ENCODE measurements at places on chromosomes 6 and 20. TPM values are rescaled to one million over a fixed set of nuclear protein-coding genes. Genes with fewer than 3 reads are reported as not detected.

GRCh38 chr6:76701610-76702009, 629.1 kb upstream of the IMPG1 start:
- DNase-seq = no peak

DNA sequence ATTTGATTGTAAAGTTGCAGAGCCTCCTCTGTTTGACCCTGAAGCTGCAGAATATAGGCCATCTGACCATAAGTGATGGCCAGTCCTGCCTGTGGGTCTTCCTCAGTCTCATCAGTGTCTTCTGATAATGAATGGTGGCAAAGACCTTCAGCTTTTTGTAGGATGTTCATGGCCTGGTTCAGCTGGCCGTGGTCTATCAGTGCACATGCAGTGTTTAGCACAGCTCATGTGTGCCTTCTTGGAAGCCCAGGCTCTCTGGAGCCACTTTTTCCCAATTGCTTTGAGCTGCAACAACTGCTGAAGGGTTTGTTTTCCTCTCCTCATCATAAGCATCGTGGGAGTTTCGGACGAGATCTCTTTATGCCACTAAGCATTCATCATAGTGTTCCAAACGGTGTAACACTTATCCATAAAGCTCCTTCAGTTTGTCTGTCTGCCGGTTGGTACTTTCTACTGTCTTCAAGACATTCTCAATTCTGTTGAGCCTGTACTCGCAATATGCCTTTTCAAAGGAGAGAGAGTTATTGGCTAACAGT, 70.1 kb upstream of the TULP4 start:
- DNase-seq = no peak

- DNase-seq = no peak
Observed at GRCh38 chr6:28978959-28979561, 26.1 kb downstream of the ZNF311 start.

DNA sequence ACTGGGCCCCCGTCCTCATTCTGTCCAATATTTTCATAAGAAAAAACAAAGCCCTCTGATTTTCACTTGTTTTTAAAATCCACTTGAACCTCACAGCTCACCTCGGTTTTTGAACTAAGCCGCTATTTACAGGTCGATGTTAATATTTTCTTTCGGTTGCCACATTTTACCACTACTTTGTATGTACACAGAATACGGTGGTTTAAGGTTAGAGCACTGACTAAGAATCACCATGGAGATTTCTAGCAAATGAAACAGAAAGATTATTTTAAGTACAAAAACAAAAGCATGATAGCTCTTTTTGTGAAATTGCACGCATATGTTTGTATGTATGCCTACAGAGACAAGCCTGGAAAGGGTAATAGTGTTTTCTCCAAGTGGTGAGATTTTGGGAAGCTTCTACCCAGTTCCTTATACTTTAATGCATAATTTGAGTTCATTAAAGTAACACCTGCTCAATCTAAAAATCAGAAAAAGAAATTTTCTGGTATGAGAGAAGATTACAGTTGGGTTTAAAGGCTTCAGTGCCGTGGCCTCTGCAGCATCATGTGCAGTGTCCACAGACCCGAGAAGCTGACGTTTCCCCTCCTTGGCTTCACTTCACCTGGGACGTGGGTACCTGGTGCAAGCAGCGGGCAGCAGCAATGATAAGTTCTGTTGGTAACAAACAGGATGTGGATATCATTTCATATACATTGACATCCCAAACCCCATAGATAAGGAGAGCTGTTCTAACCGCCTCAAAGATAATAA, 144.0 kb downstream of the UST start:
- DNase-seq = no peak

Gene FOXS1
- total RNA-seq = not detected

DNA sequence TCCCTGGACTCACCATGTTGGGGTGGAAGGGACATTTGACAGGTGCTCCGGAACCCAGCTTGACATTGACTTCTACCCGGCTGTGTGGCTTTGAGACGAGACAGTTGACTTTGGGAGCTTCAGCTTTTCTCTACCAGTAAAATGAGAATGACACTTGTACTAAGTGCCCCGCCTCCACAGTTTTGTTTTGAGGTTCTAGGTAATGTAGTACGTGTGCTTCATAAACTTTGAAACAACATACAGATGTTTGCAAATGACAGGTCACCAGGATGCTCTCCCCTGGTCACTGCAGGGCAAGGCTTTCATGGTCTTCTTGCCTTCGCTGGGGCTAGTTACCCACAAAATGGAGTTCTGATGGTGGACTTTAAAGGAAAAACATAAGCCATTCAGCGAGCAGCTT, 31.3 kb downstream of the CLIC5 start:
- no peak for DNase-seq

- DNase-seq = no peak
Observed at GRCh38 chr6:142030115-142030619, 102.6 kb upstream of the GJE1 start.

DNA sequence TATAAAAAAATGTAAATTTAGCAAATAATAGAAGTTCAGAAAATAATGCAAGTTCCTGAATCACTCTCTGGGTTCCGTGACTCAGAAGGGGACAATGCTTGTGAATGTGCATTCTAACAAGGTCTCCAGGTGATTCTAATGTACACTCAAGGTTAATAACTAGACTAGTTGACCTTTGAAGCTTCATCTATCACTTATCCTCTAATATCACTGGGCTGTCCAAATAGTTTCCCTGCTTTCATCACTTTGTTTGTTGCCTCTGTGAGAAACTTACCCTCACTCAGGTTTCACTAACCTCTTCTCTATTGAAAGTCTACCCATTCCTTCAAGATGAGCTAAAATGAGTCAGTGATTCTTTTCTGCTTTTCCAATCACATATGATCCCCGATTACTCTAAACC, 189.0 kb downstream of the BTBD9 start:
- no peak for DNase-seq

- DNase-seq = peak; percentile 86
Observed at GRCh38 chr6:26554697-26555504, 16.7 kb downstream of the HMGN4 start.

GRCh38 chr6:156613996-156614395, 163.2 kb upstream of the ARID1B start:
- DNase-seq = no peak

- no peak for DNase-seq
Observed at GRCh38 chr20:43739148-43739749, 12.4 kb upstream of the GTSF1L start.

DNA sequence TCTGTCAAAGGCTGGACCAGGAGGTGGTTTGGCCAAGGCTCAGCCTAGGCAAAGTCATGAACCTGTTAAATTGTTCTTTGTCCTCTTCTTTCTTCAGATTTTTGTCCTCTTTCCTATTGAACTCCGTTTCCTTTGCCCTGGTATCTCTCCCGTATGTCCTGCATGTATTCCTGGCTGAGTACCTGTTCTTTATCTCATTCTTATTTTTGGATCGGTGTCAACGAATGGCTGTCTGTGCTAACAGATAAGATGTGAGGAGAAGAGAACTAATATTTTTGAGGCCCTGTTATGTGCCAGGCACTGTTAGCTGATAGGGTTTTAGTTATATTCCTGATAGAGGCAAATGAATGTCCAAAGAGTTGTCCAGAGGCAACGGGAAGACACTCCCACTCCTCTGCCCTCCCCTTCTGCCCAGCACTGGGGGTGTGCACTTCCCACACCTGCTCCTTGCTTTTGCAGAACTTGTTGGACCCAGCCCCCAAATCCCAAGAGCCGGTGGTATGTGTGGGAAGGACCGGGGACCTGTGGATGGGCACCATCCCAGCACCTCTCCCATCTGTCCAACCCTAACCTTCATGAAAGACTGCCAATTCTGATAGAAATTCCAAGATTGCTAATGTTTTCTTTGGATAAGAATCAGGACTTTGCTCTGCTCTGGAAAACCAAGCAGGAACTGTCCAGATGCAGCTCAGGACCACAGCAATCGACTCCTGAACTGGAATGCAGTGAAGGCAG, 20.6 kb downstream of the MMP24OS start:
- DNase-seq = no peak

DNA sequence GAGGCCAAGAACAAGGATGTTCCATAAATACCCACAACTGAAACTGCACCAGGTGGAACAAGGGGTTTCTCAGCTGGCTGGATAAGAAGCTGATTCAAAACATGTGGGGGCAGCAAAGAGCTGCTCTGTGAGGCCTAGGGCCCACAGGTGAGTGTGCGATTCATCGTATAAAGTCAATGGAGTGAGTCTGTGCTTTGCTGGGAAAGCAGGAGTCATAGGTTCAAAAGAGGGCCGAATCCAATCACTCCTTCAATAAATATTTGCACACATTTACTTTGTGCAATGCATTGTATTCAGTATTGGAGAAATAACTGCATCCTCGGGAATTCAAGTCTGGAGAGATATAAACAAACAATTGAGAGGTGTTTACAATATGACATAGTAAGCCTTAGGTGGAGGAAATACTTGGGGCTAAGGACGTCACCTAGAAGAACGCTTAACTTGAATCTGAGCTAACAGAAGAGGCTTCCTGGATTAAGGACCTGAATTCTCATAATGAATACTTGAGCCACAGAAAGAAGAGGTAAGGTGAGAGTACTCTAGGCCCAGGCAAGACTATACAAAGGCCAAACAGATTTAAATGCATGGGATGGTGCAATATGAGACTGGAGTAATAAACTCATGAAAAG, 83.7 kb upstream of the TMEM30A start:
- peak; percentile 21 for DNase-seq

DNA sequence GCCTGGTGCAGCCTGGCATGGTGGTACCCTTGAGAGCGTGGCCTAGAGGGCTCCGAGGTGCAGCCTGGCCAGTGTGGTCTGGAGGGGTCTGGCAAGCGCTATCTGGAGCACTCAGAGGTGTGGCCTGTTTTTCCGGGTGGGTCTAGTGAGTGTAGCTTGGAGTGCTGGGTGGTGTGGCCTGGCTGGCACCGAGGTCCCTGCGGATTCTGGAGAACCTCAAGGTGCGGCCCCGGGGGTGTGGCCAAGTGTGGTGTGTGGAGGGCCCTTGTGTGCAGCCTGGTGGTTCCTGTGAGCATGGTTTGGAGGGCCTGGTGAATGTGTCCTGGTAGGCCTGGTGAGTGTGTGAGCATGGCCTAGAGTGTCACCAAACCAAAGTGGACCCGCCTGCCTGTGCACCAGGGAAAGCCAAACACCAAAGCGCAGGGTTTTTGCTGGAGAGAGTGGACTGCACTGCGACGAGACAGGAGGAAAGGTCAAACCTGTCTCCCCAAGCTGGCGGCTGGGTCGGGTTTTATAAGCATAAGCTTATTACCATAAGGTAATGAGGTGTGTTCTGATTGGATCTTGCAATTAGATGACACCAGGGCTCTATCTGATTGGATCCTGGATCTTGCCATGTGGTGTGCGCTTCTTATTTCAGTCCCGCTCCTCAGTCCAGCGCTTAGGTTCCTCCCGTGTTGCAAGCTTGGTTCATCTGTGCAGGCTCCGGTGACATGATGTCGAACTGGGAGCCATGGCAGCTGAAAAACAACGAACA, 35.7 kb downstream of the IGF2R start:
- no peak for DNase-seq

Gene HSPA1L
- total RNA-seq = 1.1 TPM

DNA sequence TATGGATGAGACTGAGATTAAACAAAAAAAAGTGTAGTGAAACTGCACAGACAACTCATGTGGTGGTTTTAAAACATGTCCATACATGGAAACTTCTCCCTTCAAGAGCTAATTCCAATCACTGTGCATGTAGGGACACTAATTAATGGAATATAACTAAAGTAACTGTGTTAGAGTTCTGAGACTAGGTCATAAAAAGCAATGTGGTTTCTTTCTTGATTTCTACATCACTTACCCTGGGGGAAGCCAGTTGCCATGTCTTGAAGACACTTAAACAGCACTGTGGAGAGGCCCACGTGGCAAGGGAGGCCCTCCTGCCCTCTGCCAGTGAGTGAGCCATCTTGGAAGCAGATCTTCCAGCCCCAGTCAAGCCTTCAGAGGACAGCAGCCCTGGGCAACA, 118.2 kb upstream of the DST start:
- DNase-seq = no peak

GRCh38 chr6:149642829-149643580, 5.5 kb downstream of the KATNA1 start:
- no peak for DNase-seq

Gene LRRC73
- 0.94 TPM for total RNA-seq

DNA sequence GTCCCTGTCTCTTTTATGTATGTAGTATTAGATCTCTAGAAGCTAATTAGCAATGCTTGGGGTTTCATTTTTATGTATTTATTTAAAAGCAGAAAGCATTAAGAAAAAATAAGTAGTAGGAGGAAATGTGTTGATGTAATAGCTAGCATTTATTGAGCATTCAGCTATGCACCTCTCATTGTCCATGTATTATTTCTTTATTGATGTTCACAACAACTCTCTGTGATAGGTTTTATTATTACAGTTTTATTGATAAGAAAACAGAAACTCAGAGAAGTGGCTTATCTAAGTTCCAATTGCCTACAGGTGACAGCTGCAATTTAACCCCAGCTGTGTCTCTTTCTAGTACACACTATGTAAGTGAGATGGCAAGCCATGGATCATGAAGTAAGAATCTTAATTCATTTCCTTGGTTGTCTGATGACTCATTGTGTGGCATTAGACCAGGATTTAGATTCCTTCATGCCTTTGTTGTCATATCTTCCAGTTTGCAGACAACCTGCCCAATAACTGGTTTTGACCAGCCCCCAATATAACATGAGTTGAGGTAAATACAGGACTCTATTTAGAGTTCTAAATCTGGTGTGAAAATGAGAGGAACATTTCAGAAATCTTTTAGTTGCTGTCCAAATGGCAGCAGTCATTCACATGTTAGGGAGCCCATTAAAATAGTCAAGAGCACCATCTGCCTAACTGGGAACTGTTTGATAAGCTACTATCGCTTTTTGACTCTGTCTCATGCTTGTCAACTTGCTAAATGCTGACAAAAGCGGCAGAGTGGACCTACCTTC, 170.8 kb upstream of the PHACTR1 start:
- DNase-seq = peak; percentile 60

GRCh38 chr20:24785141-24786110, 163.6 kb upstream of the CST7 start:
- no peak for DNase-seq

DNA sequence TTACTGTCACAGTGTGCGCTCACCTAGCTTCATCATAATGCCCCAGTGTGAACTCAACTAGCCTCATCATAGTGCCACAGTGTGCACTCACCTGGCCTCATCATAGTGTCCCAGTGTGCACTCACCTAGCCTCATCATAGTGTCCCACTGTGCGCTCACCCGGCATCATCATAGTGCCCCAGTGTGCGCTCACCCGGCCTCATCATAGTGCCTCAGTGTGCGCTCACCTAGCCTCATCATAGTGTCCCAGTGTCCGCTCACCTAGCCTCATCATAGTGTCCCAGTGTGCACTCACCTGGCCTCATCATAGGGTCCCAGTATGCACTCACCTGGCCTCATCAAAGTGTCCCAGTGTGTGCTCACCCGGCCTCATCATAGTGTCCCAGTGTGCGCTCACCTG, 10.6 kb downstream of the TMEM242 start:
- DNase-seq = no peak

DNA sequence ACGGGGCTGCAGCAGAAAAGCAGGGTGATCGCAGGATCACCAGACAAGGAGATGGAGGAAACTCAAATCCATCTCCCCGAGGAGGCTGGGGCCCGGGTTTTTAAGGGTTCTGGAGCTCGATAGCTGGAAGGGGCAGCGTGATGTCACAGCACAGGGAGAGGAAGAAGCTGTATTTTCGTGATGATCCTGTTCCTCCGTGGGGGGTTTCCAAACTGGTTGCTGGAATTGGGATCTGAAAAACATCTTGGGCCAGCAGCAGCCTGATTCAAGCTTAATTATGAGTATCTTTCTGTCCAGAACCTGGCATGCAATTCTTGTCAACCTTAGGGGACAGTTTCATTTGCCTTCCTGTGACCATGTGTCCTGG, 4.1 kb downstream of the CST7 start:
- DNase-seq = no peak

- no peak for DNase-seq
Observed at GRCh38 chr6:36357872-36358225, 21.2 kb upstream of the BNIP5 start.

GRCh38 chr6:153832543-153832942, 206.5 kb upstream of the OPRM1 start:
- DNase-seq = no peak

All from A673 (cell line).